ENCODE measurements at places on chromosomes 13 and 19.

DNA sequence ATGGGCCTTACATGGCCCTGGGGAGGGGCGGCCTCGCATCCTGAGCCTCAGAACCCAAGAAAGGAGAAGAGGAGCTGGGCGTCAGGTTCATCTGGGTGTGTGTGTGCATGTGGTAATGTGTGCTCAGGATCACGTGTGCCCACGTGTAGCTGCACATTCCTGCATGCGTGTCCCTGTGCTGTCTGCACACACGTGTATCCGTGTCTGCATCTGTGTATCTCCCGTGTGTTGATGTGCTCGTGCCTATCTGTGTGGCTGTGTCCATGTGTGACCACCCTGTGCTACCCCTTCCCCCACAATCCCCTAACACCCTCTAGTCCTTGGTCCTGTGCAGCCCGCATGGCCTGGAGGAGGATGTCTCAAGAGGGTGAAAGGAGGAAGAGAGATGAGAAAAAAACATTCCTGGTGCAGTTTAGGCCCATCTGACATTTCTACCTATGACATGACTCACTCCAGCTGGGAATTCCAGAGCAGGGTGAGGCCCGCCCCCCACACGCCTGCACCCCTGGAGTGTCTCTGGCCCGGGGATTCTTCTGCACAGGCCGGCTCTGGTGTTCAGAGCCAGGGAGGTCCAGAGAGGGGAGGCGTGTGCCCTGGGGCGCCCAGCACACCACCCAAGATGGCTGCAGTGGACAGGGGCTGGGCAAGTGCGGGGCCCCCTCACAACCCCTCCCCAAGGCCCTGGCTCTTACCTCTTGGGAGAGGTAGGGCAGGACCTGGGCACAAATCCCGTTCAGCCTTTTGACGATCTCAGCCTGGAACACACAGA, 7.1 kb downstream of the TLE5 start:
- no peak for DNase-seq

DNA sequence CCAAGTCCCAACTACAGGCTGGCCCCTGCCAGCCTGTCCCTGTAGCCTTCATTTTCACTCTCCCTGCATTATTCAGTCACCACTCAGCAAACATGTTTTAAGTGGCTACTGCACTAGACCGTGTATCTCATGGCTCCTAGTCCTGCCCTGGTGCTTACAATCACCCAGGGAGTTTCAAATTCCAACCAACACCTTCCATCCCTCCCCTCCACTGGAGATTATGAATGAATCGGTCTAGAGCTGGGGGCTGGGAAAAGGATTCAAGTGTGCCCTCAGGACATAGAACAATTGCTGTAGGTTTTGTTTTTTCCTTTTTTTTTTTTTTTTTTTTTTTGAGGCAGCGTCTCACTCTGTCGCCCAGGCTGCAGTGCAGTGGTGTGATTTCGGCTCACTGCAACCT, 15.0 kb upstream of the TNFAIP8L1 start:
- no peak for DNase-seq

DNA sequence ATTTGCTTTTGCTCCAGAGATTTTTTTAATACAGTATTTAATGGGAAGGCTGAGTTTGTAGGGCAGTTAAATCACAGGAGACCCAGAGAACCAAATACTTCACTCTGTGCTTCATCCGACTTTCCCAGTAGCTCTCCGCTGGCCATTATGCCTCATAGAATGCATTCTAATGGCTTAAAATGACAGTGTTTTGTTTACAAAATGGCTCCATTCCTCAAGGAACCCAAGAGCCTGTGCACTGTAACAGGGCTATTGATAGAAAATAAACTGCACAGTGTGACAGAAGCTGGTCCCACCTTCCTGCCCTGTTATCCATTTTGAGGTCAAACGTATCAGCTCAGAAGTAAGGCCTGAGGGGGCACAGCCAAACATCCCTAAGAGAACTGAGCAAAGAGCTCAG, 136.5 kb downstream of the RAP2A start:
- no peak for DNase-seq

DNA sequence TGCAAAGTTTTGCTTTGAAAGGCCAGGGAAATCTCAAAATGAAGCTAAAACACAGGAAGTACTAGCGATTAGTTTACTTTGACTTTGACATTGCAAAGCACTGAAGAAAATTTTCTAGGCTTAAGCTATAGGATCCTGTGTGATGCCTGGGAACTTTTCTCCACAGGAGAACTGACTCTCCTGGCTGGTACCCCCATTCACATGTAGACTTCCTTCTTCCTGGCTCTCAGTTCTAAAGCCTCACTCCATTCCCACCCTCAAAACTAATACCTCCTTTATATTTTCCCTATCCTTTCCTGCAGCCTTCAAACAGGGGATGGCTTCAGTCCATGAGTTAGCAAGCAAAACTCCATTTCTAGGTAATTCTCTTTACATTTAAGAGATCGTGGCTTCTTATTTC, 189.5 kb downstream of the SLITRK1 start:
- no peak for DNase-seq

DNA sequence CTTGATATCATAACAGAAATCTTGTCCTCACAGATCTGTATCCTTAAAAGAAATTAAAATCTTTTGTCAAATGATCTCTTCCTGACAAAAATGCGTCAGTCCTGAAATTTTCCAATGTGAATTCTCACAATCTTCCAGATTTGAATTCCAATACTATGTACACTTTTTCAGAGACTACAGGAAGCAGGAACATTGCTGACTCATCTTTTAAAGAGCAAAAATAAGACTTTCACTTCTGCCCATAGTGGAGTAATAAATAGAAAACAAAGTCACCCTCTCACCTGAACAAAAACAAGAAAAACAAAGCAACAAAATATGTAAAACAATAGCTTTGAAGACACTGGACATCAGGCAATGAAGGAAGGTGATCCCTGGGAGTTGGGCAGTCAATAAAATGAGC, 167.0 kb upstream of the IPO5 start:
- DNase-seq, result no peak
